Pancreas (tissue), 10 donors: ENCODE measurements at places on chromosomes 4 and X. TPM values are rescaled to one million over a fixed set of nuclear protein-coding genes. Genes with fewer than 3 reads are reported as not detected.

The VEGFC gene
- 1.2 TPM for polyA plus RNA-seq

The WDR1 gene
- polyA plus RNA-seq: 43.3 TPM

The EXOC1L gene
- polyA plus RNA-seq: not detected

The FSTL5 gene
- 1.9 TPM for polyA plus RNA-seq

The SPANXA2 gene
- polyA plus RNA-seq: not detected

The DDIT4L gene
- polyA plus RNA-seq: 0.14 TPM

The ADGRG2 gene
- polyA plus RNA-seq: 2.6 TPM

The STPG2 gene
- 0.12 TPM for polyA plus RNA-seq

The PWWP3B gene
- 7.5 TPM for polyA plus RNA-seq

The DSPP gene
- polyA plus RNA-seq: not detected

The GRIA2 gene
- polyA plus RNA-seq: 1.1 TPM

The ABCB7 gene
- 3.0 TPM for polyA plus RNA-seq
